ENCODE measurements at places on chromosomes 13 and 19. TPM values are rescaled to one million over a fixed set of nuclear protein-coding genes. Genes with fewer than 3 reads are reported as not detected.

FFAR3 gene
- not detected for total RNA-seq

CDC42EP5 gene
- total RNA-seq: 136 TPM

LGALS4 gene
- not detected for total RNA-seq

DNA sequence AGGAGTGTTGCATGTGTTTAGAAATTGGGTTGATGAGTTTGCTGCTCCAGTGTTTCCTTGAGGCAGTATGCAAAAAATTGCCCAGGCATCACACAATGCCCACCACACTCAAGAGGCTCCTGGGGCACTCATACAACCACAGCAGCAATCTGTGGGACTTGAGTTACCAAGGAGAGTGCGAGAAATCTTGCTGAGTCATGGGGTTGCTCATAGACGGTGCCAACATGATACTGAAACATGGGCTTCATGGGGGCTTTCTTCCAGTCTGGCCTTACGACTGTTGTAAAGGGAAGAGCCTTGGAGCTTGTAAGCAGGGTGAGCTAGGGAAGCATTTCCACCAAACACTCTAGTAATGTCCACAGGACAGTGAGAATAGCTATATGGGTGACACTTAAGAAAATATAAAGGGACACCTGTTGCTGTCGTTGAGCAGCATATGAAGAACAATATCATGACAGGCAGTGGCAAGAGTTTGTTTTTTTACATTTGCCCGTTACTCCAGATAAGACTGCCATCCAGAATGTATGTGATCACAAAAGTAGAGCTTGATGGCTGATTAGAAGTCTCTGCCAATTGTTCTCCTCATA, 1237.4 kb downstream of the UQCRFS1 start:
- no peak for DNase-seq

DNA sequence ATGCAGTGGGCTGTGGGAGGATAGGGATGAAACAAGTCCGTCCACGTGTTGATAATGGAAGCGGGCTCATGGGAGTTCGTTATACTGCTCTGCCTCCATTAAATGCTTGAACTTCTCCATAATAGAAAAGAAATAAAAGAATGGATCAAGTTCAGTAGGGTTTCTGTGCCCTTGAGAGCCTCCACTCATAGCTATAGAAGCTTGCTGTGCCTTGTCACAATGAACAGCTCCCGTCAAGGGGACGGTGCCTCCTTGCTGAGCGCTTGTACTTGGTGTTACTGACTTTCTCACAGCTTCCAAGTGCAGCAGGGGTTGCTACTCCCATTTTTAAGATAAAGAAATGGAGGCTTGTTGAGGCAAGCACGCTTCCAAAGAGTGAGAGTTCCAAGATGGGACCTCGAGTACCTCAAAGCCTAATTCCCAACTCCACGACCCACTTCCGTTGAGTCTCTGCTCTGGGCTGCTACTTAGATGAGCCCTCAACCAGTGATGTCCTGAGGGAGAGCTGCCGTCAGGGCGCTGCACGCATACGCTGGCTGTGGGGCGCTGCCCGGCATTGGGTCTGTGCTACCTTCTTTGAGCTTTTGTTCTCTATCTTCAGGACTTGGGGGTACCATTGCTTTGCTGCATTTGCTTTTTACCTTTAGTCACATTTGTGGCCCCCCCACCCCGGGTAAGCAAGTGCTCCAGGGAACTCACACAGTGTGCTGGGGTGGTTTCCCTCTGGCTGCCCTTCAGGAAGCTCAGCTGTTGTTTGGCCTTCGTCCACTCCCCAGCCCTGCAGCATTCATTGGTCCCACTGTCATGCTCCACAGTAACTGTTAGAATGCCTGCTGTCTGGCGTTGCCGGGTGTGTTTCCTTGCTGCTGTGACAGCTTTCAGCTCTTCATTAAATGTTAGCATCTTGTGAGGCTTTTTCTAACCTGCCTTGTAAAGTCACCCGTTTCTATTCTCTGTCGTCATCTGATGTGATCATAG, 9.5 kb downstream of the SNRNP70 start:
- DNase-seq: no peak

DNA sequence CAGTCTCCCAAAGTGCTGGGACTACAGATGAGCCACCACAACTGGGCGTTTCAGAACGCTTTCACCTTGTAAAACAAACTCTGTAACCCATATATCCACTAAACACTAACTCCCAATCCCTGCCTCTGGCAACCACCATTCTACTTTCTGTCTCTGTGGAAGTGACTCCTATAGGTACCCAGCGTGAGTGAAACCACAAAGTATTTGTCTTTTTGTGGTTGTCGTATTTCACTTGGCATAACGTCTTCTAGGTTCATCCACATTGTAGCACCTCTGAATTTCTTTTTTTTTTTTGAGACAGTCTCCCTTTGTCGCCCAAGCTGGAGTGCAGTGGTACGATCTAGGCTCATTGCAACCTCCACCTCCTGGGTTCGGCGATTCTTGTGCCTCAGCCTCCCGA, 44.8 kb downstream of the BRD4 start:
- no peak for DNase-seq

GRCh38 chr13:102724923-102725322, 30.1 kb upstream of the METTL21C start:
- DNase-seq: peak; percentile 84

DNA sequence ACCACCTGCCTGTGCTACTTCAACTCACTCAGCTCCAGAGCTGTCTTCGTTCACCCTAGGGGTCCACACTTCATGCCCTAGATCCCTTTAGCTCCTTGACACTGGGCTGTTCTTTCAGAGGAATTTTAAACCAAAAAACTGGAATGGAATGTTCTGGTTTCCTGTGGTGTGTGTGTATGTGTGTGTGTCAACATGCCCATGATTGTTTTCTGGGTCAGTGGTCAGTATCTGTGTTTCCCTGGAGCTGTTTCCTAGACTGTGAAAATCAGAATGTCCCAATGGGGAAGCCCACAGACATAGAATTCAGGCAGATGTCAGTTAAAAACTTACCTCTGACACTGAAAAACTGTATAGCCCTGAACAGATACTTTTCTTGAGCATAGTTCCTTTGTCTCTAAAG, 1.3 kb downstream of the PMIS2 start:
- peak; percentile 18 for DNase-seq

Measured in dermis blood vessel endothelial cell (primary cell).